ENCODE measurements at places on chromosomes 16 and 17.

DNA sequence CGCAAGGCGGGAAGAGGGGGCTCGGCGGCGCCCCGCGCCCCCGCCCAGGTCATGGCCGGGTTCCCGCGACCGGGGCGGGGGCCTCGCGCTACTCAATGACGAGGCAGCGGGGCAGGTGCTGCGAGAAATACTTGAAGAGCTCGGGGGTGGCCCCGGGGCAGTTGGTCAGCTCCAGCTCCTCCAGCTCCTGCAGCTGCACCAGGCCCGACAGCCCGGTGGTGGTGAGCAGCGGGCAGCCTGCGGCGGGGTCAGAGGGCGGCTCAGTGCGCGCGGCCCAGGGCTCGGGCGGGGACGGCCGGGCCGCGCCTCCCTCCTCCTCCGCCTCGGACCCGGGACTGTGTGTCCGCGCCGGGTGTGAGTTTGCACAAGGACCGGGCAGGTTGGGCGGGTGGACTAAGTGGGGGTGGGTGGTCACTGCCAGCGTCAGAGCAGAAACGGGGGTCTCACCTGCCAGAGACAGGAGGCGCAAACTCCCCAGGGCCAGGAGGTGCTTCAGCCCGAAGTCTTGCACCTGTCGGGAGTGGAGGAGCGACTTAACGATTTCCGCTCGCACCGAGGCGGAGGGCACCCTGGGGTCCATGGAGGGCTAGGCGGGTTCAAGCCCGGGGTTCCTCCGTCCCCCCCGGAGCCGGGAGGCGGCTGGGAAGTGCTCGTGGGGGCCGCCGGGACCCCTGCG is 4.1 kb upstream of the WDR24 start:
- DNase-seq, result no peak

- DNase-seq, result peak; percentile 37
Observed at GRCh38 chr17:4858882-4859260, 25.7 kb downstream of the MINK1 start.

GRCh38 chr16:1832838-1833454 is 5.9 kb downstream of the FAHD1 start:
- DNase-seq, result no peak

- no peak for DNase-seq
Observed at GRCh38 chr17:1646199-1646875, 805 bp upstream of the SCARF1 start.

DNA sequence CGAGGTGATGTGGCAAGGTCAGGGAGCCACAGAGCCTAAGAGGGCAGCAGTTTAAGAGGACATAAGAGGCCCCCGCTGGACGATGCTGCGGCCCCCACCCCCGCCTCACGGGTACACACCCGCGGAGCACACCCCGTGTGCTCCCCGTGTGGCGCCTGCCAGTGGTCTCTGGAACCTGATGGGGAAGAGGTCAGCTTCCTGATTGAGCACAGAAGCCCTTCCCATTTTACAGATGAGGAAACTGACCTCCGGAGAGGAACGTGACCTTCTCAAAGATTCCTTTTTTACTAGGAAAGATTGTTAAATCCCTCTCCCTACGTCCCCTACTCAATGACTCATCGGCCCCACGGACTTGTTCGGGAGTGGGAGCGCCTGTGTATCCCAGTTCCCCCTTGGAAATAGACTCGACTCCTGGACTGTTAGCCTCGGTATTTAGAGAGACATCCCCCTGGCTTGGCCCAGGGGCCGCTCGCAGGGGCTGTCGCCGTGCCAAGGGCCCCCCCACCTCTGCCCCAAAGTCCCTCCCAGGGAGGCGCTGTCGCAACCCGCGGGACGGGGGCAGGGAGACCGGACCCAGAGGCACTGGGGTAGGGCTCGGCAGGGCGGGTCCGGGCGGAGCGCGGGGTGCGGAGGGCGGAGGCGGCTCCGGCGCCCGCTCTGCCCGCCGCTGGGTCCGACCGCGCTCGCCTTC is at the start of gene ABCC3:
Gene ABCC3 (plus strand): TSS at position 658 of the 691 bp plus-strand sequence. CDS start 56 bp downstream, outside the sequence.
- DNase-seq, result no peak

GRCh38 chr17:30021708-30022317 is 80.4 kb downstream of the EFCAB5 start:
- no peak for DNase-seq

GRCh38 chr17:49753959-49754391 is 10.0 kb downstream of the FAM117A start:
- DNase-seq, result no peak

DNA sequence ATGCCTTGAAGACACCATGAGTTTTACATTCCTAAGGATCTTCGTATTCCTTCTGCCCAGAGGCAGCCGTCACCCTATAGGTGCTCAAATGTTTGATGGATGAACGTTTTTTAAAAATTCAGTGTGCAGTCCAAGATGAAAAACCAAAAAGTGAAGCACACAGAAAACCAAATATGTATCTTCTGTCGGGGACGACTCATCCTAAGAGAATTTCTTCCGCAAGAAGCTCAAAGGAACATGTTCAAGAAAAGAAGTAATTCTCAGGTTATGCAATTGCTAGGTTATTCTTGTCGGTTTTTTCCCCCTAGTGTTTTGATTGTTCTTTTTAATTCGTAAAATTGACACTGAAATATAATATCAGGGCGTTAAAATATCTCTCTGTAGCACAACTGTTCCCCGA is 1.4 kb downstream of the CENPV start:
- DNase-seq, result no peak

DNA sequence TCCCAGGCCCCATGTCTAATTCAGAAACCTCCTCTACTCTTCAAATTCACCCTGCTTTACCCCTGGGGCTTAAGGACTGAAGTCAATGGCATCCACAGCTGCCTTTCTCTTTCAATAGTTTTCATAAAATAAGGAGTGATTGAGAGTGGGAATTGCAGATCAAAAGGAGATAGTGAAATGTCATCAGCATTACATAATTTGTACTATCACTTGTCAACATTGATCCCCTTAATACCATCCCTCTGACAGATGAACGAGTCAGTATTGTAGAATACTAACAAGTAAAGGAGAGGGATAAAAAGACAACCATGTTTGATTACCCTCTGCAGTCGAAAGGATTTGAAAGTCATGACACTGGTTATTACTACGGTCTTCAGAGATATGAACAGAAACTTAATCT is 212.4 kb downstream of the TMEM114 start:
- DNase-seq, result no peak

DNA sequence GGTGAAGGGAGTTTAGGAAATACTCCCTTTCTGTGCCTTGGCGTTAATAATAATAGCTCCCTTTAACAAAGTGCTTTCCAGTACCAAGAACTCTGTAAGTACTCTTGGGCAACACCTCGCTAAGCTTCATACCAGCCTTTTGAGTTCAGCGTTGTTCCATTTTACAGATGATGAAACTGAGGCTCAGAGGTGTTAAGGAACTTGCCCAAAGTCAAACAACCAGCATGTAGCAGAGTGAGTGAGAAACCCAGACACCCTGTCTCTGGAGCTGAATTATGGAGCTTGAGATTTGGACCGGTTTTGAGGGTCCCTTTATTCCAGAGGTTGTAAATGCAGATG is 607 bp downstream of the KATNIP start:
- no peak for DNase-seq
